SHP77 treated with DMSO at 0.1 percent for 48 hours (cell line): ENCODE measurements at places on chromosomes 5 and 9.

GRCh38 chr9:99309141-99309939 lies 87.3 kb downstream of the SEC61B start:
- DNase-seq: no peak

GRCh38 chr9:38526591-38526990 lies 93.8 kb downstream of the ANKRD18A start:
- no peak for DNase-seq

GRCh38 chr5:2748861-2749513 lies 2.5 kb downstream of the IRX2 start:
- DNase-seq: no peak

DNA sequence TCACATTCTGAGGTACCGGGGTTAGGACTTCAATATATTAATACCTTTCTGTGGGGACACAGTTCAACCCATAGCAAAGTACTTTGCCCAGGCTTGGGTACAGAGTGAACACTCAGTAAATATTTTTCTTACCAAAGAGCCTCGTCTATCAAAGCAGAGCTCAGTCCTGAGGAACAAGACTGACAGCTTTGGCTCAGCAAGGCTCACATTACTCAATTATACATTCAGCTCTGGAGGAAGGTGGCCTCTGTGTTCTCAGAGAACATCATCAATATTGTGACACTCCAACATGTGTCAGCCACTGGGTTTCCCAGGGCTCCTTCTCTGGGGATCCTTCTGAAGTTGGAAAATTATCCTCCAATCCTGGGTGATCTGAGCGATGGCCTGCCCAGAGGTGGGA lies 186.4 kb downstream of the NMUR2 start:
- no peak for DNase-seq

DNA sequence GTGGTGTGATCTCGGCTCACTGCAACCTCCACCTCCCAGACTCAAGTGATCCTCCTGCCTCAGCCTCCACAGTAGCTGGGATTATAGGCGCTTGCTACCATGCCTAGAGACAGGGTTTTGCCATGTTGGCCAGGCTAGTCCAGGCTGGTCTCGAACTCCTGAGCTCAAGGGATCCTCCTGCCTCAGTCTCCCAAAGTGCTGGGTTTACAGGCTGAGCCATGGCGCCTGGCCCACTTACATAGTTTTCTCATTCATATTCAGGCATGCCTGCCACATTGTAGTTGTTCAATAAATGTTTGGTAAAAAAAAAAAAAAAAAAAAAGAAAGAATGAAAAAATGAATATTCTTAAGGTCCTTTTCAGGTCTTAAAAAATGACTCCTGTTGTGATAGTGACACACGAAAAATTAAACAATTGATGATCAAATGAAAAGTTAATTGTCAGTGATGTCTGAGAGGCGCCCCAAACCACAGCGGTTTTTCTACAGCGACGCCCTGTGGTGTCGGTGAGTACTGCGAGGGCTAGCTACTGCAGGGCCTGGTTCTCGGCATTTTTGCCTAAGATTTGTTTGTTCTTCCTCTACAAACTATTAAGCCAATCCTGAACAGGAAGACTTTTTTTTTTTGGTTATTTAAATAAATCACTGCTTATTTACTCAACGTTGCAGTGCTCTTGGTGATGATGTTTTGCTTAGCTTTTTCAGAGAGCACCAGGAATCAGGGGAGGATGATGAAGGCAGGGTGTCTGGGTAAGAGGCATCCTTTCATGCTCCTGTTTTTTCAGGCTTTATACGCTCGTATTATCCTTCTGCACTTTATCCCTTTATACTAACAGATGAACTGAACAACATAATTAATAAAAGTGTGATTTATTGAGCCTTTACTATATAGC lies 67.0 kb upstream of the DPYSL3 start:
- DNase-seq: no peak

- no peak for DNase-seq
These were observed 27.6 kb upstream of the RNF130 start for GRCh38 chr5:180098991-180099732.

DNA sequence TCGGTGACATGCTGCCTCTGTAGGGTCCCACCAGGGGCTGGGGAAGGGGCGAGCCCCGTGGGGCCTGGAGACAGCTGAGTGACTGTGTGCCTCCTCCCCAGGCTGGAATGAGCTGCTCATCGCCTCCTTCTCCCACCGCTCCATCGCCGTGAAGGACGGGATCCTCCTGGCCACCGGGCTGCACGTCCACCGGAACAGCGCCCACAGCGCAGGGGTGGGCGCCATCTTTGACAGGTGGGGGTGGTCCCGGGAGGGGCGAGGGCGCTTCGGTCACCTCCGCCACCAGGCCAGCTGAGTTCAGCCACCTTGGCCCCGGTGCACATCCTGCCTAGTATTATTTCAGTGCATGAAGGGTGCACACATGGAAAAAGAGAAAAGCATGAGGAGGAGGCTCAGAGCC lies 102.8 kb downstream of the RXRA start:
- no peak for DNase-seq

- no peak for DNase-seq
These were observed 50.4 kb upstream of the NOTCH1 start for GRCh38 chr9:136596217-136596616.

DNA sequence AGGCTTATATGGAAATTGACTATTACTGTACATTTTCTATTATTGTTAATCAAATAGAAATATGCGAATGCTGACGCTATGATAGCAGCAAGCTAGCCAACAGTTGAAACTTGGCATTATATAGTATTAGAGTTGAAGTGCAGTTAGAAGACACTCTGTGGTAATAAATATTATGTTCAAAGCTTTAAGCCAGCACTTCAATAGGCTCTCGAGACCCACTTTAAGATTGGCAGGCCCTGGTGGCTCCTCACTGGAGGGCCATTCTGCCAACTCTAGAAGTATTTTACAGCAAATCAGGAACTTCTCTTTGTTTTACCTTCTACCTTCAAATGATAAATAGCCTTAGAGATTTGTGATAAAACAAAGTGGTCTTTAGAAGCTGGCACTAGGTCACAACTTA lies 2029.0 kb upstream of the WWC1 start:
- DNase-seq: no peak

GRCh38 chr5:45796959-45797553 lies 100.9 kb upstream of the HCN1 start:
- no peak for DNase-seq

- no peak for DNase-seq
These were observed 668 bp downstream of the RANBP3L start for GRCh38 chr5:36300927-36301540.

DNA sequence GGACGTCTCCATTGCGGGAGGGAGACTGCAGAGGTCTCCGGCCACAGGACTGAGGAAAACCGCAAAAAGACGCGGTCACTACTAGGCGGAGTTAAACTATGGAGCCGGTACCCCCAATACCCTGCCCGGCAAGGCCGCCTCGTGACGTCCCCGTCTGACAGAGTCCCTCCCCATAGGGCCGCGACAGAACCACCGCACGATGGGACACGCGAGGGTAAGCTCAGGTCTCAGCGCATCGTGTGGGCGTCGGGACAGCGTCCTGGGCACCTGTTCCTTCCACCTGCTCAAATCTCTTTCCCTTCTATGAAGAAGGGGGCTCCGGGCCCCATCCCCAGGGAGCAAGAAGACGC lies 35.2 kb upstream of the GLDC start:
- DNase-seq: no peak

- DNase-seq: no peak
These were observed 58.9 kb downstream of the GNA14 start for GRCh38 chr9:77589046-77589795.

GRCh38 chr9:99509900-99510535 lies 287.9 kb downstream of the SEC61B start:
- DNase-seq: no peak

DNA sequence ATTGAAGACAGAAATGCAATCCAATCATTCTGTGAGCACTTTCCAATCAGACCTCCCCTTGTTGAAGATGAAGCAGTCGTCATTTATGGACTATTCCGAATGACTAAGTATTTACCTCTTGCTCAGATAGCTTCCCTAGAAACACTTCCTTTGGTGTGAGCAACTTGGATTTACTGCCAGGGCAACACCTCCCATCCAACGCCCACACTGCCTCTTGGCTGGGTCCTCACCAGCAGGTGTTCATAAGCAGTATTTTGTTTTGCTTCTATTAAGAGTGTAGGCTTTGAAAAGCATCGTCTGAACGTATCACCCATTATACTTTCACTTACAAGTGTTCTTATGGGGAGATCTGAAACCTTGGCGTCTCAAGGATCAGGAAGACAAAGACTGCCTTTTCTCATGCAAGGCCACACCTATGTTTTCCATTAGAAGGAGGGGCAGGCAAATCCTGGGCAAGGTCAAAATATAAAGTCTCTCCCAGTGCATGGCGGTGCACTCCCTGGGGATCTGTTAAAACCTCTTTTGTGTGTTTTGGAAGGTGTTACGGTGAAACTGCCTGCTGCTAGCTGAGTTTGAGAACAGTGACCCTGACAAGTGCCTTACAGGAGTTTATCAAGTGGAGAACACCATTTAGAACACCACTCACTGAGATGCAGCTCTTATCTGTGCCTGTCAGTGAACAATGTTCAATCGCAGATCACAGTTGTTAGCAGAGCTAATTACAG lies 10.6 kb upstream of the MARCHF3 start:
- no peak for DNase-seq

DNA sequence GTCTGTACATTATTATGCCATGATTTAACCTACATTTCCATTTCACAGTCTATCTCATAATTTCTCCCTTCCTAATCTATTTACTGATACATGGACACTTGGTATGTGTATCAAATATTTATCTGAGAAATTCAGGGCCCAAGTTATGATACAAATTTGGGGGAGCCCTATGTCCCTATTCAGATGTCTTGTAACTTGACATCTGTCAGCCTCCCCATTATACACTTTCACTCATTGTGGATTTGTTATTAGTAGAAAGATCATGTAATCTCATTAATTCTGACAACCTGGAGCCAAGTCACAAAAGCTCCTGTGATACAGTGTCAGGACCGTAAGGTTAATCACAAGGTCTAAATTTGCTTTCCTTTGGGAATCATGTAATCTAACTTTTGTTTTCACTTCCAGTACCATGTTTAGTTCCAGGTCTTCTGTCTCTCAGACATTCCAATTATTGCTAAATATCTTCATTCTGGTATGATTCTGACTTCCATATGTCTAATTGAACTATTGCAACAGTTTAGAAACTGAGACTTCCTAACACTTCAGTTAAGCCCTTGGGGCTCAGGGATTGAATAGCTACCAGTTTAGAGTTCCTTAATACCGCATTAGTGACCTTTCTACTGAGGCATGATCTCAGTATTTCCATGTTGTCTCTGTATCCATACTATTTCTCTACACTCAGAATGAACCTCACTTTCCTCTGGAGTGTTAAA lies 182.9 kb upstream of the NUDT12 start:
- no peak for DNase-seq

GRCh38 chr5:18195910-18196309 lies 561.6 kb downstream of the TAF11L14 start:
- DNase-seq: no peak

- no peak for DNase-seq
These were observed 210.4 kb upstream of the SLC30A5 start for GRCh38 chr5:68883436-68883835.

DNA sequence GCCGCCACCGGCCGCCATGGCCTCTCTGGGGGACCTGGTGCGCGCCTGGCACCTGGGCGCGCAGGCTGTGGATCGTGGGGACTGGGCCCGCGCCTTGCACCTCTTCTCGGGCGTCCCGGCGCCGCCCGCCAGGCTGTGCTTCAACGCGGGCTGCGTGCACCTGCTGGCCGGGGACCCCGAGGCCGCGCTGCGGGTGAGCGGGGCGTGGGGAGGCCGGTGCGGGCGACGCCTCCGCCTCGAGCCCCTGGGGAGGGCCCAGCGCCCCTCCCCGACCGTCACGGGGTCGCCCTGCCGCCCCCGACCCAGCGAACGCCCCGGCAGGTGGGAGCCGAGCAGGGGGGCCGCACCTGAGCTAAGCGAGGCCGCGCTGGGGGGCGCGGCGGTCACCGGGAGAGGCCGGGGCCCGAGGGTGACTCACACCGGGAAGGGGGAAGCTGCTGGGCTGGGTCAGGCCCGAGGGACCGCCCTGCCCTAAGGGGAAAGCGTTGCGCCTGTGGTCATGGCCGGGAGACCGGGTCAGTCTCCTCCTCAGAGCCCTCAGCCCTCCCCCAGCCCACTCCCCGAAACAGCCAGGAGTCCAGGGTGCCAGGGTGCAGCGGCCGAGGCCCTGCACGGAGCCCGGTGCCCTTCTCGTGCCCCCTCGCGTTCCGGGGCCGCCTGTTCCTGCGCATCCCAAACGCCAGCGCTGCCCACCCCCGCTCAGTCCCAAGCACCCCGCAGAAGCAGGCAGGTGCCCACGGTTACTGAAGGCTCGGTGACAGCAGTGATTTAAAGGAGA lies 510 bp downstream of the NOXA1 start:
- DNase-seq: no peak
